Tibial nerve (tissue), 4 donors: ENCODE measurements at places on chromosomes 4 and X. TPM values are rescaled to one million over a fixed set of nuclear protein-coding genes. Genes with fewer than 3 reads are reported as not detected.

DNA sequence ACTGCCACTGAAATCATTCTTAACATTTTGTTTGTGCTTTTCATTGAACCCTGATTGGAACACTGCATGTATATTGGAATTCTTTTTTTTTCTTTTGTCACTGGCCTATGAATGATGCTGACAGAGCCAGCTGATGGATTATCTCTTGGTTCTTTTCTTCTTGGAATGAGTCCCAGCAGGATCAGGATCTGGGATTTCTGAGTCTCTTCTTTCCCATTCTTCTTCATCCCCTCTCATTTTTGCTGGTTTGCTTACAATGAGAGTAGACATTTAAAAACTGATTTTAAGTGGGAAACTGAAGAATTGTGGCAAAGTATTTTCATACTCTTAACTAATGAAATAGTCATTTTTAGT lies 9.0 kb downstream of the DCUN1D4 start:
- no peak for DNase-seq

DNA sequence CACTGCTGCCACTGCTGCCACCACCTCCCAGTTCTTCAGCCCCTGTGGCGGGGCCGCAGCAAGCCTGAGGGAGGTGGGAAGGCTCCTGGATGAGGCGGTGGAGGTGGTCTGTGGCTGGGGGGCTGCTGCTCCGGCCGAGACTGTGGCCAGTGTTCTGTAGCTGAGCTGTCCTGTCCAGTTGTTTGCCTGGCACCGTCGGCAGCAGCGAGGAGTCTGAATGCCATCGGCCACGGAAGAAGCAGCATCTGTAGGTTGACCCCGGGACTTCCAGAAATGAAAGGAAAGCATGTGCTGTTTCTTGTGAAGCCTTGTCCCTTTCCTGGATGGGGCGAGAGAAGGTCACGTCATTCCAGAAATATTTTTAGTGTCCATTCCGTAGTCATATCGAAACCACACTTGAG lies 3.3 kb downstream of the C4orf54 start:
- no peak for DNase-seq

DNA sequence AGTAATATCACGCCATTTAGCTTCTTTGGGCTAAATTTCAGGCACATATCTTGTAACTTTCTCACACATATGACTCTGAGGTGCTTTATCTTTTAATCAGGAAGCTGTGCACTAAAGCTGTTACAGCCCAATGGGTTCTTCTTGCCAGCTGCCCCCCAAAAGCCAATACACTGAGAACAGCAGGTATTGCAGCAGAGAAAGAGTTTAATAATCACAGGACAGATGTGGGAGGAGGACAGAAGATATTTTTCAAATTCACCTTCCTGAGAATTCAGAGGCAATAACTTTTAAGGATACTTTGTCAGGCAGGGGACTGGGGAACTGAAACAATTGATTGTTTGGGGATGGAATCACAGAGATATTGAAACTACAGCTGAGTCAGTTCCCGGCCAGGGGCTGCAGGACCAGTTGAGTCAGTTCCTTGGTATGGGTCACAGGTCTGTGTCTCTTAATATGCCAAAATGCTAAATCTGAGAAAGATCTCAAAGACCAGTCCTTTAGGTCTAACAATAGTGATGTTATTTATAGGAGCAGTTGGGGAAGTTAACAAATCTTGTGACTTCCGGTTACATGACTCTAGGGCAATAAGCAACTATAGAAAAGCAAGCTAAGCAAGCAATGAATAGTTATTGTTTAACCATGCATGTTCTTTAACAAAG lies 28.1 kb downstream of the DDIT4L start:
- DNase-seq: no peak

DNA sequence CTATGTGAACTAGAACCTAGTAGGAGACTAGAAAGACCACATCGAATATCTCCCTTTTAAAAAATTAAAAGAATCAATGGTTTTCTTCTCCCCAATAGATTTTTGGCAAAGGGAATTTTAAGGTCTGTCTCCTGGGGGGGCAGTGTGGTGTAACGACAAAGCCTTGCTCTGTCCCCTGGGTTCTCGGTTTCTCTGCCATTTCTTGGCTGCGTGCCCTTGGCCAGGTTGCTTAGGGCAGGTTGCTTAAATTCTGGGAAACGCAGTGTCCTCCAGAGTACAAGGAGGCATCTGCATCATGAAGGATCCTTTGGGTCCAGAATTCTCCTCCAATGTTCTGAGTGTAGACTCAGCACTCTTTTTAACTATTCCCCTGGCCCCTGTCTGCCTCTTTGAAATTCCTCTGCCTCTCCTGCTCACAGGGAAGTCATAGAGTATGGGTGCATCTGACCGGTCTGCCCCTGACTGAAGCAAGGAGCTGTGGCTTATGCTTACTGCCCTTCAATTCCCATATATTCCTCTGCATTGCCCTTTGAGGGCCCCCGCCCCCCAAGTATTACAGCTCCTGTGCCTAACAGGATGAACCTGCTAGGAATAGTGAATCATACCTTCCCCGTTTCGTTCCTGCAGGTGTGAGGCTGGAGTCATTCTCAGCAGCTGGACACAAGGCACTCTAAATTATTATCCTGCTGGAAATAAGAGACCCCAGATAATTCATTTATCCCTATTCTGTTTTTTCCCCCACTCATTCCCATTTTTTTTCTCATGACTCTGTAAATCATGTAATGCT lies 2.2 kb downstream of the KIT start:
- no peak for DNase-seq

- DNase-seq: no peak
These were observed 695.4 kb upstream of the HS3ST1 start for GRCh38 chr4:12124138-12124537.

GRCh38 chrX:63739885-63740284 lies 45.1 kb downstream of the ARHGEF9 start:
- DNase-seq: no peak

DNA sequence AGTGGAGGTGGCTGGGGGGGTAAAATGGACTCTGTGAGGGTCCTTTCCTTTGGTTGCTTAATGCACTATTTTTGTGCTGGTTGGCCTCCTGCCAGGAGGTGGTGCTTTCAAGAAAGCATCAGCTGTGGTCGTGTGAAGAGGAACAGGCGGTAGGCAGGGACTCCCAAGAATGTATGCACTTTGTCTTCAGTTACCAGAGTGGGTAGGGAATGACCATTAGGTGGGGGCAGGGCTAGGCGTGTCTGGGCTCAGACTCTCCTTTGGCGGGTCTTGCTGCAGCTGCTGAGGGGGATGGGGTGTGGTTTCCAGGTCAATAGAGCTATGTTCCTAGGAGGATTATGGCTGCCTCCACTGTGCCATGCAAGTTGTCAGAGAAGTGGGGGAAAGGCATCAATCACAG lies 509.0 kb downstream of the PCDH19 start:
- no peak for DNase-seq

DNA sequence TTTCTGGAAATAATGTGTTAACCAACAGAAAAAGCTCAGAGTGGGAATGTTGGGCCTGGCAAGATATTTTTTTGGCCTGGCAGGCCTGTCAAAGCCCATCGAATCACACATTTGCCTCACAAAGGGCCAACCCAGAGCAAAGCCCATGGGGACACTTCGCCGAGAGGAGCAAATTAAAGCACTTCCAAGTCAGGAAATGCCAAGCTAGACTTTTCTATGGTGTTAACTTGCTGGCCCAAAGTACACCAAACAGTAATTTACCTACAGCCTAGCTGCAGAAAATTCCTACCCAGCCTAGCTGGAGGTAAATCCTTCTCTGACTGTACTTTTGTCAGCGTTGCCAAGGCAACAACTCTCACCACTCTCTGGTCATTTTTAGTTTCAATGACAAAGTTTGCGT lies 288.6 kb upstream of the LDB2 start:
- no peak for DNase-seq

GRCh38 chrX:72393836-72394517 lies 88.3 kb upstream of the CITED1 start:
- no peak for DNase-seq

DNA sequence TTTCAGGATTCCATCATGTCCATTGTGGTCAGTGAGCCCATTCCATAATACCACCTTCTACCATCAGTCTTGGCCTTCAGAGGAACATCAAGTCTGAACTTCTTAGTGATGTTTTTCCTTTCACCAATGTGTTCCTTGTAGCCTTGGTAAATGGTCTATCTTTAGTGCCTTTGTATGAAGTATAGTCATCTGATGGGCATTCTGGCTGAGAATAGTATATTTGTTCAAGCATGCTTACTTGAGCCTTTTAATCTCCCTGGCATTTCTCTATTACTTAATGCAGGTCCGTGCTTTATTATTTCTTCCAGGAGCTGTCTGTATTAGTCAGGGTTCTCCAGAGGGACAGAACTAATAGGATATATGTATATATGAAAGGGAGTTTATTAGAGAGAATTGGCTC lies 99.7 kb downstream of the TLL1 start:
- DNase-seq: no peak

DNA sequence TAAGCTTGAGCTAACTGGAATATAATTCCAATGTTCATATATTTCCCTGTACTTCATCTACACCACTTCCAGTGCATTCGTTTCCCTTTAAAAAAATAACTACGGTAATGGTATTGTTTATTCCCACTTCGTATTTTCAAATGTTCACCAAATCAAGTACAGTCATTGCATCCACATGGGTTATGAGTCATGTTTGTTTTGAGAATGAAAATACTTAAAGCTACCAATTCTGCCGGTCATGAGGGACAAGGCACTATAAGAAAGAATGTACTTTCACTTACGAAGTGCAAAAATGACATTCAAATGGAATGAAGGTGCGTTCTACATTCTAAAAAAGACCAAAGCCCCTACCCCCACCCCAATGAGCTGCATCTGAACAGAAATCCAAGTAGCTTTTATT lies 174.4 kb upstream of the FGF13 start:
- no peak for DNase-seq

DNA sequence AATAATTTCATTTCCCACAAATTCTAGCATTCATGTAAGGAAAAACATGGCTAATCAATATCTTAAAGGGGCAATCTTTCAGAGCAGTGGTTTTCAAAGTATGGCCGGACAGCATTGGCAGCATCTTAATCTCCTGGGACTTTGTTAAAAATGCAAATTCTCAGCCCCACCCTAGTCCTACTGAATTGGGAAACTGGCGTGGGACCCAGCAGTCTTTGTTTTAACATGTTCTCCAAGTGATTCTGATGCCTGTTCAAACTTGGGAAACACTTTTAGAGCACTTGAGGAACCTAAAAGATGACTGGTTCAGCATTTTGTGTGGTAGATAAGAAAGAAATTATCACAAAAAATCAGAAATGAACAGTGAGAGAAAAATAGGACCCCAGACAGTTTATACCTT lies 65.7 kb downstream of the ZFX start:
- no peak for DNase-seq

DNA sequence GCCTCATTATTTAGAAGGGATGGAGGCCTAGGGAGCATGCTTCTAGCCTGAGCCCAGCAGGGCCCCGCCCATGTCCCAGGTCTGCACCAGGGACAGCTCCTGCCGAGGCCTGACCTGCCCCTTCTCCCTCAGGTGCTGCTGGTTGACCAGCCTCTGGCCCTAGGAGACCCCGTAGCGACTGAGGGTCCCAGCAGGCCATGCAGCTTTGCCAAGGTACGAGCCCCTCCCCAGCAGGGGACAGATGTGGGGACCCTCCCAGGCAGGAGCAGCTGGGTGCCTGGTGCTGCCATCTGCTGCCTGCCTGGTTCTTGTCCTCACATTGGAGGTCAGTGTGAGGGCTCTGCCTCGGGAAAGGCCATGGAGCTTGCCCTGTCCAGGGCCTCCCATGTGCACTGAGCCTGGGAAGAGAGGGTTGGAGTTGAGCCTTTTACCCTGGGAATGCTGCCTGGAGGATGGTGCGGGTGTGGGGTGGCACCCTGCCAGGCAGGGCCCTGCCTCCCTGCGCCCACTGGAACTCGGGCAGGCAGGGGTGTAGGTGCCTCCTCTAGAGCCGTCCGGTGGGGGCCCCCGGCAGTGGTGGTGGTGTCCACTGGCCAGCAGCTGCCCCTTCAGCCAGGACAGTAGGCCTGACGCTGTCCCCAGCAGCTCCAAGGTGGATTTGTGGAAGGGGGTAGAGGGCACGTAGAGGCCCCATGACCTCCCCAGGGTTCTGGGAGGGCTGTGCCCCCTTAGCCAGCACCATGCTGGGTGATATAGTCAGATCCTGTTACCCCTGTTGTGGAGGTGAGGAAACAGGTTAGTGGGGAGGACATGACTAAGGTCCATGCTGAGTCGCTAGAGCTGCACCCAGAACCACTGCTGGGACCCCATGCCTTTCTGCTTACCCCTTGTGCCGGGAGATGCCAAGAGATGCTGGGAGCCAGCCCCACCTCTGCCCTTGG lies 2.2 kb upstream of the MSANTD1 start:
- no peak for DNase-seq

GRCh38 chrX:10634392-10635161 lies 14.2 kb upstream of the MID1 start:
- DNase-seq: no peak

- no peak for DNase-seq
These were observed 189.7 kb downstream of the TSPAN5 start for GRCh38 chr4:98468709-98469108.

GRCh38 chr4:97216046-97216445 lies 927.2 kb downstream of the STPG2 start:
- no peak for DNase-seq

DNA sequence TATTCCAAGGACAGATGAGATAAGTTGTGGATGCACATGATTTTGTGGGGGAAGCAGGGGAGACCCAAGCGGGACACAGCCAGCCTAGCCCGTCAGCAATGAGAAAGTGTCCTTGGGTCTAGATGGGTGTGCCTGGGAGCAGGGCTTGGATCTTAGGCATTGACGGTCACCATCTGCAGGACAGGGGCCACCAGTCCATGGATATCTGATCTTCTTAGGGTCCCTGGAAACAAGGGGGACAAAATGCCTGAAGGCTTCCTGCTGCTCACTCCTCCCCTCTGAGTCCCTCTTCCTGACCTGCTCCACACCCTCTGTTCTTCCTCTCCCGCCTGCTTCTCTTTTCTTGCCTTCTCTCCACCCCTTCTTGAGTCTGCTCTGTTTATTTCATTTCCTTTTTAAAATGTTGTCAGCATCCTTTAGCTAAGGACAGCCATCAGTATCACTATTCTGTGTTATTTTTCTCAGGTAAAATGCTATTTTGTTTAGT lies 298.4 kb downstream of the RAPGEF2 start:
- no peak for DNase-seq

GRCh38 chr4:3791910-3792542 lies 25.8 kb downstream of the ADRA2C start:
- no peak for DNase-seq

- DNase-seq: no peak
These were observed 28.4 kb upstream of the SULT1E1 start for GRCh38 chr4:69888336-69888735.

- no peak for DNase-seq
These were observed 1.7 kb downstream of the FAM120C start for GRCh38 chrX:54181202-54181953.

- peak; percentile 31 for DNase-seq
These were observed 194.7 kb downstream of the PTTG2 start for GRCh38 chr4:38154681-38155588.

Gene NAP1L2
- 5.2 TPM for total RNA-seq

Gene PYURF
- 104 TPM for total RNA-seq

Gene ALAS2
- total RNA-seq: 1.0 TPM

Gene MAGEC3
- not detected for total RNA-seq

Gene IL3RA
- 7.2 TPM for total RNA-seq

Gene S100G
- not detected for total RNA-seq

Gene ENOPH1
- total RNA-seq: 27.6 TPM

Gene FREM3
- not detected for total RNA-seq

Gene GLRA2
- total RNA-seq: not detected

Gene NDP
- 2.2 TPM for total RNA-seq
